ENCODE measurements at places on chromosomes 16 and 17. TPM values are rescaled to one million over a fixed set of nuclear protein-coding genes. Genes with fewer than 3 reads are reported as not detected.

RGS9 gene
- 0.49 TPM for total RNA-seq

CAVIN1 gene
- total RNA-seq, result 137 TPM

IL32 gene
- total RNA-seq, result 24.0 TPM

GP2 gene
- not detected for total RNA-seq

CD300H gene
- total RNA-seq, result not detected

PRDM7 gene
- not detected for total RNA-seq

PRAC1 gene
- total RNA-seq, result not detected

HOXB5 gene
- total RNA-seq, result not detected

TP53TG3F gene
- not detected for total RNA-seq

TPSG1 gene
- total RNA-seq, result not detected

MARVELD3 gene
- total RNA-seq, result 1.1 TPM

KRTAP2-2 gene
- total RNA-seq, result not detected

DHX8 gene
- 56.9 TPM for total RNA-seq

PRSS36 gene
- total RNA-seq, result 1.0 TPM

MSLN gene
- 25.2 TPM for total RNA-seq

KCNJ18 gene
- total RNA-seq, result not detected

VASN gene
- 4.0 TPM for total RNA-seq

ELOB gene
- total RNA-seq, result 438 TPM

HS3ST2 gene
- total RNA-seq, result 0.17 TPM

TAC4 gene
- total RNA-seq, result not detected

Data from MCF 10A (cell line).